ENCODE measurements at places on chromosomes 6 and 20.

GRCh38 chr20:16488616-16489015 lies 84.6 kb downstream of the KIF16B start:
- no peak for DNase-seq

DNA sequence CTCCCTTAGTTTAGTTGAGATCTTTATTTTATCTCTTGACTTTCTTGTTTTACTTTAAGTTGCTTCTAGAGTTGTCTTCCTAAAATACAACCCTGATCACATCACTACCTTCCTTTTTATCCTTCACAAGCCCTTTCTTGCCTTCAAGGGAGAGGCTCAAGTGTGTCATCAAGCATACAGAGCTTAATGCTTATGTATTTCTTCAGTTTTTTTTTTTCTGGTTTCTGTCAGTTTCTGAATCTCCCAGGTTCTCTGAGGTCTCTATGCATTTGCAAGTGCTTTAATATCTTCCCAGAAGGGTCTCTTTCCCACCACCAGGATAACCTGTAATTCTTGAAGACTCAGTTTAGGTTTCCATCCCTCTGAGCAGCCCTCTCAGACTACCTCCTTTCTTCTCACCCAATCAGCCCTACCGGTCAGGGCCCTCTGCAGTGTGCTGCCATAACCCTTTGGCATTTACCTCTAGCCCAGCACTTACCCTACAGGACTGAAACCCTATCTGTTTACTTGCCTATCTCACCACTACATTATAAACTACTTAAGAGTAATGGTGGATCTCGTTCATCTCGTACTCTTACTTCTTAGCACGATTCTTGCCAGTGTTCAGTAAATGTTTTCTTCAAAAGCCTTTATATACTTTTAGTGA lies 36.9 kb downstream of the EYA4 start:
- DNase-seq = no peak

GRCh38 chr6:89081129-89081422 lies 525 bp downstream of the PNRC1 start:
- DNase-seq = no peak

DNA sequence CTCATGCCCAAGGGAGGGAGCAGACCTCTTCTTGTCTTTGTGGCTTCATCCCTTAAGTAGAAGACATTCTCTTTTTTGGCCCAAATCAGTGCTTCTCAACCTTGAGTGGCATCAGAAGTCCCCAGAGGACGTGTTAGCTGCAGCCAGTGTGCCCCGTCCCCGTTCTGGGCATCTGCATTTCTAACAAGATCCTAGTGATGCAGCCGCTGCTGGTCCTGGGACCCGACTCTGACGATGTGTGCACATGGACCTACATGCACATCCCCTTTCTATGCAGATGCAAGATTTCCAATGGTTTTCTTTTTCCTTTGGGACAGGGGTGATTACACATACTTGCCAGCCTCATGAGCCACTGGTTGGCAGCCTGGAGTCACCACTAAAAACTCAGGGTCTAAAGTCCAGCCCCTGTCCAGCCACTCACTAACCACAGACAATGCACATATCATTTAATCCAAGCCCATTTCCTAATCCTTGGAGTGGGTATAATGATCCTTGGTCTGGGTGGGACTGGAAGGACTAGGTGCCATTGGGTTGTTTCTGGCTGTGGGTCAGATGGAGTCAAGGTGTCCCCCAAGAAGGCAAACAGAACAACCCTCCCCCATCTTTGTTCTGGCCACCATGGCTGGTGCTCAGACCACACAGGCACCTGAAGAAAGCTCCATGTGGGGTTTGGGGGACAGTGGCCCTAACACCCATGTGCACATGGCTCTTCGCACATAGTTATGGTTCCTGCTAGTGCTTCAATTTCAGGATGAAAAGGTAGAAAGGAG lies 6.4 kb downstream of the ACSS1 start:
- DNase-seq = peak; percentile 10

DNA sequence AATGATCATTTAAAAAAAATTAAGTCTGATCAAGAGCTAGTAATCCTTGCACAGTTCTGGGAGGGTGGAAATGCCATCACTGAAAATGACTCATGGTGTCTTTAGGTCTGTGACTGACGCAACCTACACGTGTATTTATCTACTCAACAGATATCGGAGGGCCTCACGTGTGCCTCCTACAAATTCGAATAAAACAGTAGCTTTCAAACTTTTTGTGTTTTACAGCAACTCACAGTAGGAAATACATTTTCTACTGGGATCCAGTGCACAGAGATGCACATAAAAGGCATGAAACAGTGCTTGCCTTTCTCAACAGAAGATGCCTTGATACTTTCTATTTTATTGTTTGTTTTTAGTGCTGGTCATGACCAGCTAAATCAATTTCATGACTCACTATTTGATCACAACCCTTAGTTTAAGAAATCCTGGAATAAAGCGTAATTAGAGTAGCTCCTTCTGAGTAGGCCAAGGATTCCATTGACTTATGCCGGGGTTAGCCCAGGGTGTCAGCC lies 210.0 kb upstream of the SNX9 start:
- DNase-seq = no peak

GRCh38 chr6:155157101-155157500 lies 106.7 kb upstream of the CLDN20 start:
- DNase-seq = no peak

- no peak for DNase-seq
These were observed 1.9 kb upstream of the HMGA1 start for GRCh38 chr6:34234667-34235306.

GRCh38 chr20:53613748-53614147 lies 20.1 kb upstream of the ZNF217 start:
- no peak for DNase-seq

DNA sequence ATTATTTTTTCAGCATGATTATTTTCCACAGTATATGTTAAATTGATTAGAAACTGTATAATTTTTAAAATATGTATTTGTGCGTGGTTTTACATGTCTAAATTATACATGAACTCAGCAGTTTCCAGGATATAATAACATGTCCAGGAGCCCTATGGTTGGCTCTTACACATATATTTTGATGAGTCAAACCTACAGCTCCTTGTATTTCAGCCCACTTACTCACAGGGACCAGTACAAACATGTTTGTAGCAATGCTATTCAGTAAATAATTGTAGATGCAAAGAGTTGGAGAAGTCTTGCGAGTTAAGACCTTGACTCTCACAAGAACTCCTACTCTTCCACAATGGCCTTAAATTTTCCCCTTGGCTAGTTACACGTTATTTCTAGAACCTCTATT lies 107.2 kb upstream of the SASH1 start:
- no peak for DNase-seq

DNA sequence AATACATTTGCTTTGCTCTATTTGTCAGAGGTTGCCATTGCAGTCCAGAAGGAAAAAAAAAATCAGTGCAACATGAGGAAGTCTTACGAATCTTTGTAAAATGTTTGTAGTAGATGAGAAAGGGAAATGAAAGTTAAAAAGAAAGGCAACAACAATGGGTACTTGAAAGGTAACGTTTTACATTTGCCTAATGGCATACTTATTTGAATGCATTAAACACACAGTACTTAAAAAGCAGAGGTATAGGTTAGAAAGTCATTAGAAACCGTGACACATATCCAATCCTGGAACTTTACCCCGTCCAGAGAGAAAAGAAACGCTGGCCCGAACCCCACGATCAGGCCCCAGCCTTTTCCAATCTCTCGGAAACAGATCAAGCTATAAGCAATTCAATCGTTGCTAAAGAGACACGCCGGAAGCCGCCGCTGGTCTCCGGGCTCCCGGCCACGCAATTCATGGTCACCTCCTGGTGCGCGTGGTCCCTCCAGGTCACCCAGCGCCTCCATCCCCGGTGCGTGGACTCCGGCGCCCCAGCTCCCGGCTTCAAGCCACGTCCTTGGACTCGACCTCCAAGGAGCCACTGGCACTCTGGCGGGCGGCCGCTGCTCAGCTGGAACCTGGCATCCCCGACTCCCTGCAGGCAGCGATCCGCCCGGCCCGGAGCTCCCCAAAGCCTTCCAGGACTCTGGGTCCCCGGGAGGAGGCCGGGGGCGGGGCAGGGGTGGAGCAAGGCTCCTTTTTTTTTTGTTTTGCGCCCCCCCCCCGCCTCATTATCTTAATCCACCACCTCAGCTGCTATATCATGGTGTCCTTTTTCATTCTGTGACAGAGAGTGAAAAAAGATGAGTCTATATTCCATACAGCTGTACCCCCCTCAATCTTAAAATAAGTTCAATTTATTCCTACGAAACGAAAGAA lies at the start of gene SLC18B1:
Gene SLC18B1, minus strand, starts transcription at position 687 of the 918 bp plus-strand sequence. Its CDS starts 181 bp downstream, at position 506.
- peak; percentile 80 for DNase-seq

DNA sequence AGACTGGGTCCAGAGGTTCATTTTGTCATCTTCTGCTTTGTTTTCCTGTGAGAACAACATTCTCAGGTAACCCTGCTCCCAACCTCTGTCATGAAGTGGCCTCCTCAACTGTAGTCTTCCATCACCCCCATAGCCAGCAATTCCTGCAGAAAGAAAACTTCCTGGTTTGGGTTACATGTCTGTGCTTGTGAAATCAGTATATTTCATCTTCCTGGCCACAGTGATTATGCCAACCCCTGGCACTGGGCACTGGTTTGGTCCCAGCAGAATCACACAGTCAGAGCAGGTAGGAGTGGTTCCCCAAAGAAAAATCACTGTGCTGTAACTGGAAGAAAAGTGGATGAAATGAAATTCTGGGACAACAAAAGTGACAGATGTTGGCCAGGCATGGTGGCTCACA lies 52.5 kb downstream of the CRYBG1 start:
- DNase-seq = no peak

- no peak for DNase-seq
These were observed 36.0 kb upstream of the CCN6 start for GRCh38 chr6:112017760-112018537.

DNA sequence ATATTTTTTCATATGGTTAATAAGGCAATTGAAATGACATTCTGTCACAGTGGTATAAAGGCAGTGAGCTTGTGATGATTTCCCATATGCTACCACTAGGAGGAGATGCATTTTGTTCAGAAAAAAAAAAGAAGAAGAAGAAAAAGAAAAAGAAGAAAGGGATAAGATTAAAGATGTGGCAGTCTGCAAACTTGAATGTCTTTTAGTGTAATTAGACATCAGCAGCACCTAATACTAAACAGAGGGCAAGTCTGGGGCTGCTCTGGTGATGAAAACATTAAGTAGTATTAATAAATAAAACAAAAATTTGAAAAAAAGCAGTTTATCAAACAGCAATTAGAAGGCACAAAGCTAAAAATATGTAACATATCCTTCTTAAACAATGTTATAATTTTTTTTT lies 95.4 kb upstream of the DEFB112 start:
- DNase-seq = no peak

DNA sequence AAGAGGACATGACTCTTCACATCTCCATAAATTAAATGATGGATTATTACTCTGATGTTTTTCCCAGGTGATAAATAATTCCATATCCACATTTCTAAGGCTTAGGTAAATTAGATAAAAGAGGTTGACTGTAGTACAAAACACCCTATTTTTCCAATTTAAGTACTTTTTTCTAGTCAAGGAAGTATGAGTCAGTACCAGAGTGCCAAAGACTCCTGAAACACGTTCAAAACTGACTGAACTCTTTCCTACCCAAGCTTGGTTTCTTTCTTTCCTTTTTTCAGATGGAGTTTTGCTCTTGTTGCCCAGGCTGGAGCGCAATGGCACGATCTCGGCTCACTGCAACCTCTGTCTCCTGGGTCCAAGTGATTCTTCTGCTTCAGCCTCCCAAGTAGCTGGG lies 85.0 kb downstream of the DOK5 start:
- no peak for DNase-seq

DNA sequence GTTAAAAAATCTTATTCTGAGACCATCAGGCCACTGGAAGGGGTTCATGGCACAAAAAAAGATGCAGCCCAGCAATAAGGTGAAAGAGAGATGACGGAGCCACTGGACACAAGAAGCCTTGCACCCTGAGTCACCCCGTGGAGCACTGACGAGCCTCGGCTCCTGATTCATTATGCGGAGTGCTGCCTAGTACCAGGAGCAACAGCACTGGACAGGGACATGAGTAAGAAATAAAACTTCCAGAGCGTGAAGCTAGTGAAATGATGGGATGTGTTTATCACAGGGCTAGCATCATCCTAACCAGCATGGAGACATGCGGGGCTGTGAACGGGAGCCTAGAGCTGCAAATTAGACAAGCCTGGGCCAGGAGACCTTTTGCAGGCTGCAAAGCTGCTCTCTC lies 53.3 kb downstream of the RNASET2 start:
- no peak for DNase-seq

DNA sequence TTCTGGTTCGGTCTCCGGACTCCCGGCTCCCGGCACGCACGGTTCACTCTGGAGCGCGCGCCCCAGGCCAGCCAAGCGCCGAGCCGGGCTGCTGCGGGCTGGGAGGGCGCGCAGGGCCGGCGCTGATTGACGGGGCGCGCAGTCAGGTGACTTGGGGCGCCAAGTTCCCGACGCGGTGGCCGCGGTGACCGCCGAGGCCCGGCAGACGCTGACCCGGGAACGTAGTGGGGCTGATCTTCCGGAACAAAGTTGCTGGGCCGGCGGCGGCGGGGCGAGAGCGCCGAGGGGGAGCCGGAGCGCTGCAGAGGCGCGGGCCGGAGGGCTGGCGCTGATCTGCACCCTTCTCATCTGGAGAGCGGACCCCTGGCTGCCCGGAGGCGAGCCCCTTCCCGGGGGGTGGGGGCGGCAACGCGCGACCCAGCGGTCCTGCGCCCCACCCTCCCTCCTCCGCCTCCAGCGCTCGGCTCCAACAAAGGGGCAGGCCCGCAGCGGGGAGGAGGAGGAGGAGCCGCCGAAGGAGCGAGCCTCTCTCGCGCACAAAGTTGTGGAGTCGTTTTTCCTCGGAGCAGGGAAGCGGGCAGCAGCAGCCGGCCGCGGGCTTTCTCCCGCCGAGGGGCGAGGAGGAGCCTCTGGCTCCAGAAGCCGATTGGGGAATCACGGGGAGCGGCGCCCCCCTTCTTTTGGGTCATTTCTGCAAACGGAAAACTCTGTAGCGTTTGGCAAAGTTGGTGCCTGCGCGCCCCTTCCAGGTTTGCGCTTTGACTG lies at the start of gene UTRN:
Gene UTRN, plus strand, starts transcription at position 553 of the 765 bp plus-strand sequence. CDS start 6,494 bp downstream, outside the sequence.
- peak; percentile 89 for DNase-seq

- DNase-seq = no peak
These were observed 44.0 kb downstream of the BMP2 start for GRCh38 chr20:6811262-6812035.
